ENCODE measurements at places on chromosomes 2 and 18. TPM values are rescaled to one million over a fixed set of nuclear protein-coding genes. Genes with fewer than 3 reads are reported as not detected.
A peak's percentile ranks its signal among the peaks of the same experiment; 100 is the strongest.

GAREM2 gene
- 2.0 TPM for total RNA-seq

DNA sequence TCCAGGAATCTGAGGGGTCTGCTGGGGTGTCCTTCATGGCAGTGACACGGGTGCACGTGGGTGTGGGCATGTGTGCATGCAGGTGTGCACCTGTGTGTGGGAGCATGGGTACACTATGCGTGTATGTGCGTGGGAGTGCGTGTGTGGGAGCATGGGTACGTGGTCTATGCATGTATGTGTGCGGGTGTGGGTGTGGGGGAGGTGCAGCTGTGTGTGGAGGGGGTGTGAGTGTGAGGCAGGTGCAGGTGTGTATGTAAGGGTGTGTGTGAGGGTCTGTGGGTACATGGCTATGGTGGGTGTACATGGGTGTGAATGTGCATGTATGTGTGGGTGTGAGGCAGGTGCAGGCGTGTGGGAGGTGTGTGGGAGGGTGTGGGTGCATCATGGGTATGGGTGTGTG, 36.3 kb downstream of the EIPR1 start:
- DNase-seq: no peak

HOXD1 gene
- total RNA-seq: 3.4 TPM

- DNase-seq: no peak
These were observed 297.6 kb upstream of the CCDC68 start for GRCh38 chr18:55256929-55257289.

CYTIP gene
- 40.5 TPM for total RNA-seq

DNA sequence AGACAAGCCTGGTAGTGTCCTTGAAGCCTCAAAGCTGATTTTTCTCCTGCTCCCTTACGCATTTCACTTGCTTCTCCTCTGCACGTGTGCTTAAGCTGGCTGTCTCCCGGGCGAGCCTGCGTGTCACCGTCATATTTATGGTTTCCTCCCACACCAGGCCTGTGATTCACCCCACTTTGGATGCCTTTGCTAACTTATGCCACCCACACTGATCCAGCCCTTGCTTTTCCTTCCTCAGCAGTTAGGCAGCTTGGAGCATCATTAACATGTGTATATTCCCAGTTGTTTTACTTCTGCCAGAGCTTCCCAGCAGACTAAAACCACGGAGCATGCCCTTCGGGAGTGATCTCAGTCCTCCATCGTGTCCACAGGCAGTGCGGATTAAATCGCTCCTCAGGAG, 2.2 kb downstream of the ST3GAL5 start:
- peak; percentile 69 for DNase-seq

GRCh38 chr2:95379371-95379831, 23.1 kb upstream of the FAHD2A start:
- peak; percentile 32 for DNase-seq

DNA sequence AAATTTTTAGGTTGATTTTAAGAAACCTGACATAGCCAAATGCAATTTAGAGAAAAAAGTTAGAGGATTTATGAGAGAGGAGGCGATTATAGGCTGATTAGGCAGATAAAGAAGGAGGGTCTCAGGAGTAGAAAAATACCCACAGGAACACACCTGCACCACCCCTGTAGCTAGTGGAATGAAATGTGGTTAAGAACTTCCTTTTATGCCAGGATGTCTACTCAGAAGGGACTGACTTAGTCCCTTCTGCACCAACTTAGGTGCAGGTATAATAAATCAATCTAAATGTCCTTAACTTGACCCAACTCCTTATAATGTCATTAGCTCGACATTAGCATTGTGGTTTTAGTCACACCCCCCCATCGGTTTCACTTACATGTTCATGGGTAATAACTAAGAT, 1274.5 kb upstream of the TMEFF2 start:
- no peak for DNase-seq

TRAPPC8 gene
- 47.3 TPM for total RNA-seq
